ENCODE measurements at places on chromosomes 2 and 18.

- DNase-seq = peak; percentile 61
Measured at GRCh38 chr2:63888490-63889402, 47.0 kb downstream of the UGP2 start.

- no peak for DNase-seq
Measured at GRCh38 chr2:232341061-232341738, 37.4 kb upstream of the ALPP start.

GRCh38 chr2:33521791-33522281 lies 45.4 kb downstream of the RASGRP3 start:
- DNase-seq = peak; percentile 73

DNA sequence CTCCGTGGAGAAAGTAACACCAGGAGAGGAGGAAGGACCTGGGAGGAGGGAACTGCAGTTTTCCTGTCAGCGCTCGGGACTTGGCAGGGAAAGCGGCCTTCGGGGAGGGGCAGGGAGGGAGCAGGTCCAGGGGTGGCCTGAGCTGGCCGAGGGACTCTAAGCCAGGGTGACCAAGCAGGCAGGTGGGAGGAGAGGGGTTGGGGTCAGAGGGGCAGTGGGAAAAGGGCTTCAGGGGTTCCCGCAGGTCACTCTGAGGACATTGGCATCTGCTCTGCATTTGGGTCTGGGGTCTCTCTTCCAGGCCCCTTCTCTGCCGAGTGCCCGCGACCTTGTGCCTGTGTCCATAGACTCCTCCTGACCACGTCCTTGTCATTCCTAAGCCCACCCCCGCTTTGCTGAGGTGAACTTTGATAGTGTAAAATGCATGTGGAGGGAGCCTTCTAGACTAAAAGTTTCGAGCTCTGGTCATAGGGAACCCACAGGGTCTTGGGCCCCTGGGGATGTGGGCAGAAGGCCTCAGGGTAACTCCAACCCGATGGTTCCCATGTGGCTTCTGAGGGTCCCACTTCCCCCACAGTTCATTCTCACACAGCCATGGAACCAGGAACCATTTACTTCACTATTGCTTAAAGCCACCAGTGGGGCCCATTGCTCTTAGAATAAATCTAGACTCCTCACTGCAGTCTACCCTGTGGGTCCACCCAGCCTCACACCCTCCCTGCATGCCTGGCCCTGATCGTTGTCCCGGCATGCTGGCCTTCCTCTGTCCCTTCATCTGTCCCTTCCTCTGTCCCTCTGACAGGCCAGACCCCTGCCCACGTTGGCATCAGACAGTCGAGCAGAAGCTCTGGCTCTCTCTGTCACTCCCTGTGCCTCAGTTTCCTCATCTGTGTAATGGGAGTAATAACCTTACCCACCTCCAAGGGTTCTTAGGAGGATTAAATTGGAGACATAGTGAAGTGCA lies 229.2 kb downstream of the SEPTIN10 start:
- no peak for DNase-seq

GRCh38 chr2:211766689-211767088 lies 771.9 kb downstream of the ERBB4 start:
- no peak for DNase-seq

DNA sequence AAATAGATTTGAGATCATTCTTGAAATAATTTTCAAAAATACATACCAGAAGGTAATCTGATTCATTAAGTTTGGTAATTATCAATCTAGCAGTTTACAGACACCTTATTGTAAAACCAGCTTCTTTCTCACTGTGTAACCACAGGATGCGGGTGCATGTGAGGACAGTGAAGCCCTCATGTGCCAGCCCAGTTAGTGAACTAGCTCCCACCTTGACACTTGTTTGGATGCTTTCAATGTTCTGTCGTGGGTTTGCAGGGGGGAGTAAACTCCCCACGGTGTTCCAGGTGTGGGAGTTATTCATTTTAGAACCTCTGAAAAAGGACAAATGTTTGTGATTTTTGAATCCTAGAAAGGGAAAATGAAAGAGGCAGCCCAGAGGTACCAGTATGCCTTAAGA lies 59.0 kb downstream of the WDSUB1 start:
- DNase-seq = peak; percentile 42

DNA sequence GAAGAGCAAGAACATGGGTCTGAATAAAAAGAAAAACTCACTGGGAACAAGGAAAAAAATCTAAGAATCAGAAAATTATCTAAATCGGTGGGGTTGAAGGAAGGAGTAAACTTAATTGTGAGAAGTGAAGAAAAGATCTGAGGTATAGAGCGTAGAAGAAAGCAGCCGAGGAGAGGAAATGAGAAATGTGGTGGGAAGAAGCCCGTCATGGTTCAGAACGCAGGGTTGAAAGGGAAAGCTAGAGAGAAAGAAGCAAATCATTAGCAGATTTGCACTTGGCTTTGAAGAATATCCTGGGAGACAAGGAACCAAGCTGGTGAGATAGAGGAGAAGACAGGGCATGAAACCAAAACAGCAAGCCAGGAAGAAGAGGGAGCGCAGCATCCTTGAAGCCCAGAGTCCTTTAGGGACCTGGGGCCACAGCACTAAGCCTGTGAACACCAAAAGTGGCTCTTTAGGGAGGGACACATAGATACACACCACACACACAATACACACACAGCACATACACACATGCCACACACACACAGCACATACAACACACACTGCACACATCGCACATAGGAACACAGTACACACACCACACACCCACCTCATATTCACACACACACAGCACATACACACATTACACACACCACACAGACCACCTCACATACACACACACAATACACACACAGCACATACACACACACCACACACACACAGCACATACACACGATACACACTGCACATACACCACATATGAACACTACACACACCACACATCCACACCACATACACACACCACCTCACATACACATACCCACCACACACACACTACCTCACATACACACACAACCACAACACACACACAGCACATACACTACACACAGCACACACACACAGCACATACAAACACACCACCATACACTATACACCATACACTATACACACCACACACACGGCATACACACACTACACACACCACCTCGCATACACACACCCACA lies 274.6 kb downstream of the ETAA1 start:
- no peak for DNase-seq

All from GM23248 (cell line).